ENCODE measurements at places on chromosomes 5 and 9.

GRCh38 chr5:150062216-150062922 is 24.0 kb downstream of the CSF1R start:
- DNase-seq, result no peak

GRCh38 chr9:115524453-115525059 is 406.6 kb upstream of the TNC start:
- peak; percentile 38 for DNase-seq

DNA sequence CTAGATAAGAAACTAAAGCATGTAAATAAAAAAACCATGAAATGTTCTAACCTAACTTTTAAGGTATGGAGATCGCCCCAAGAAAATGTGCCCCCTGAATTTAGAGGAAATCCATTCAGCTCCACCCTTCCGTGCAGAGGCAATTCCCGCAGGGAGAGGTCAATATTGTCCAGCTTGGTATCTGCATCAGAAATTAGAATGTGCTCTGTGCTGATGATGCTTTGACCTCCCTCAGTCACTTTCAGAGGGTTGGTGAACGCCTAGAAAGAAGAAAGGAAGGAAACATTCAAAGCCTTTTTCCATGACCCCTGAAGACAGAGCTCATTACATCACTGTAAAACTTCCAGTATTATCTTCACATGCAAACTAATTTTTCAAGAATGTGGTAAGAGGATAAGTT is 91.0 kb downstream of the FREM1 start:
- DNase-seq, result no peak

DNA sequence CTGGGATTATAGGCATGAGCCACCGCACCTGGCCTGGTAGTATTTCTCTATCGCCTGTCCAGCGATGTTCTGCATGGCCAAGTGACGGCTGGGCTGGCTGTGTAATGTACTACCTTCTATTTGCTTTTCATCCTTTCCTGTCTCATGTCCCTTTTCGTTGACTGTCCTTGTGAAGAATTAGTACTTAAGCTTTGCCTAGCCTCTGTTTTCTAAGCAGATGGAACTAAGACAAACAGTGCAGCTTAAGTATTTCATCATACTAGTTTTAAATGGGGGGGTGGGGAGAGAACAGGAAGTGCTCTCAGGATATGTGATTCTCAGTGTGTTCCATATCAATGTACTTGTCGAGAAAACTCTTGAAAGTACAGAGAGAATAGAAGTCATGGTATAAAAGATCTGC is 31.7 kb upstream of the CCL21 start:
- DNase-seq, result no peak

GRCh38 chr9:99356512-99356971 is 134.5 kb downstream of the SEC61B start:
- no peak for DNase-seq

DNA sequence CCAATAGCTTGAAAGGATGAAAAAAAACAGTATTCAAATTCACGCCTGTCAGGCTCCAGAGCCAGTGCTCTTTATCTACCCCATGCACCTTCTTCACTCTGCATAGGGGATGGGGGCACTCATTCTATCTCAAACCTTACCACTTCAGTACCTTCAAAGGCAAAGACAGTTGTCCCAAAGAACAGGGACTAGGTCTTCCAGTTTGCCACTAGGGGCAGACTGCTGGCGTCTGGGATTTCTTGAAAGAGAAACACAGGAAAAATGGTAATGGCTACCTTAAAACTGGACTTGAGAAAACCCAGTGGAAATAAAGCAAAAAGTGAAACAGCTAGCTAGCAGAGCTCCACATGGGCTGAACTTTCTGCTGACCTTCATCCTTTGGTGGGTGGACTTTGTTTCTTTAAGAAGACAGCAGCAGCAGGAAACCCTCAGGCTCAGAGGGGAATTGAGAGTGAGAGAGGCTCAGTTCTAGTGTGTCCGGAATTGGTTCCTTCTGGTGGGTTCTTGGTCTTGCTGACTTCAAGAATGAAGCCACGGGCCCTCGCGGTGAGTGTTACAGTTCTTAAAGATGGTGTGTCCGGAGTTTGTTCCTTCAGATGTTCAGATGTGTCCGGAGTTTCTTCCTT is 41.0 kb upstream of the SLC36A1 start:
- no peak for DNase-seq

- DNase-seq, result no peak
Measured at GRCh38 chr5:134245101-134245604, 19.3 kb upstream of the PPP2CA start.

DNA sequence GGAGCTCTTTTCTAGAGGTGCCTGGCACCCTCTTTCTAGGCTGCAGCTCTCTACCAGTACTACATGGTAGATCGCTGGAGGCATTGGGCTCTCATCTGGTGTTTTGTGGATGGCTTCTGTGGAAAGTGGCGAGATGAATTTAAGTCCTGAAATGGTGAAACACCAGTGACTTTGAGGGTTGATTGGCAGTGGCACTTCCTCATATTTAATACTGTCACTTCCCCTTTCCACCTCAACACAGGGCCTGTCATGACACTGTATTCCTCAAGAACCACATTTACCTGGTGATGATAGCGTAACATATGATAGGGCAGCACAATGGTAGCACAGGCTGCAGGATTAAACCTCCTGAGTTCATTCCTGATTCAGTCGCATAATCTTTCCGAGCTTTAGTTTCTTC is 132.1 kb downstream of the KDM4C start:
- no peak for DNase-seq

GRCh38 chr5:138506370-138507306 is 36.4 kb downstream of the ETF1 start:
- DNase-seq, result no peak

DNA sequence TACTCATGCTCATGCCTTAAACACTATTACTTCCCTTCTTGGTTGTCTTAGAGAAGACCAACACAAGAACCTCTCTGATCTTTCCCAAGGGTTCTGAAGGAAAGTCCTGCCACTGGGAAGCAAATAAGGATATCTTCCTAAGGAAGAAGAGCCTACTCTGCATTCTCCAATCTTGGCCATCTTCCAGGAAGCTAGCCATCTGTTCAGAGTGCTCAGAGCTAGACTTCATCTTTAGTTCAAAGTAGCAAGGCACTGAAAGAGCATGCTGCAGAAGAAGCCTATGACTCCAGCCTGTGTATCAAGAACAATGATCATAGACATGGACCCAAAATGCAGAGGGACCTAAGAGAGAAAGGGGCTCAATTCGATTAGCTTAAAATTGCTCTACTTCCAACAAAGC is 114.7 kb downstream of the KIAA0825 start:
- DNase-seq, result no peak

DNA sequence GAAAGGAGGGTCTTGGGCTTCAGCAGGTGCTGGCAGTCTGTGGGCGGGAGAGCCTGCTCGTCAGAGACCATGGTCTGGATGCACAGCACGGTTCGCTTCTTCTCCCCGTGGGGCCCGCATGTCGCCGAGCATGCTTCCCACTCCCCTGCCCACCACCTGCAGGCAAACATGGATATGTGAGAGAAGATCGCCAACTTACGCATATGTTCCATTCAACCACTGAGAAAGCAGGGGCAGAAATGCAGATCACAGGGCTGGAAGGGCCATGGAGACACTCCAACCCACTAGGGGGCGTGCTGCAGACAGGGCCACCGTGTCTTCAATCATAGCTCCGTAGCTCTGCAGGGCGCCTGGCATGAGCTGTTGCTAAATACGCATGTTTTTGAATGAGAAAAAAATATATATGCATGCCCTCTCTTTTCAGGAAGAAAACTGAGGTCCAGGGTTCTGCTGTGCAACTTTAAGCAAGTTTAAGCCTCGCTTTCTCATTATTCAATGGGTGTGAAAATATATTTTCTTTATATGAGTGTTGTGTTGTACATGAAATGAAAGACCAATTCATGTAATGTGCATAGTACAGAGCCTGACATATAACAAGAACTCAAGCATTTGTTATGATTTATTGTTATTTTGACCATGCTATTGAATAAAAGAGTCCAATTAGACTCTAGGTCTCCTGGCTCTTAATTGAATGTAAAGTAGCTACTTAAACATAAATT is 148.0 kb downstream of the TARS1 start:
- peak; percentile 47 for DNase-seq

DNA sequence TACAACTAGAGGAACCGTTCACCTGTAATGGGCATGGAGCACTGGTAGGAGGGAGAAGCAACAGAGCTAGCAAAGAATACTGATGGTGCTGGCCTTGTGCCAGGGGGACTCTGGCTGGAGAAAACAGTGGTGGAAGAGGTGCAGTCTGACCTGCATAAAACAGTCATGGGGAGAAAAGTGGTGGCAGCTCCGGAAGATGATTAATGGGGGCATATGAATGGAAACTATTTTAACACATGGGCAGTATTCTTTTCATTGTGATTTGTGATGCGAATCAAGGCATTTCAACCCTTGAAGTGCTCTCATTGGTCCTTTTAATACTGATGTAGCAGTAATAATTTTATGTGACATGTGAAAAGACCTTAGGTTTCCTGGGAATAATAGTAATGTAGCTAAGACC is 219.6 kb downstream of the ADAMTS6 start:
- no peak for DNase-seq

DNA sequence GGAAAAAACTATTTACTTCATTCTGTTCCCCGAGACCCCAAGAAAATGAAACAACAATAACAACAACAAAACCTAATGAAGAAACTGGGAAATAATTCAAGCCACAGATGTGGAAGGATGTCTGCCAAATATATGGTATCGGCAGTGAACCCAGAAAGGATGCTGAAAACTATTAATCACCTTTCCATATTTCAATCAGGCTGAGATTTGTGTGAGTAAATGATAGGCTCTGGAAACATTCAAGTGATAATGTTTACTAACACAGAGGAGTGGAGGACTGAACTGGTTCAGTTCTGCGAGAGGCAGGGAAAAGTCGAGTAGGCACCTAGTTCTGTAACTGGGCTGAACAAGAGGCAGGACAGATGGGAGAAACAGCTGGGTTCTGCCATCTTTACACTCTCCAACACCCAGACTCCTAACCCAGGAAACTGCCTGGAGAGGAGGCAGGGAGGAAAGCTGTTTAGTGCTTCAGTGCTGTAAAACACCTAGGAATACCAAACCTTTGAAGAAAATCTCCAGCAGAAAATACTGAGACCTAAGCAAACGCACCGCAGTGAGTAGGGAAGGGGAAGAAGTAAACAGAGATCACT is 96.8 kb upstream of the GNA14 start:
- DNase-seq, result no peak

DNA sequence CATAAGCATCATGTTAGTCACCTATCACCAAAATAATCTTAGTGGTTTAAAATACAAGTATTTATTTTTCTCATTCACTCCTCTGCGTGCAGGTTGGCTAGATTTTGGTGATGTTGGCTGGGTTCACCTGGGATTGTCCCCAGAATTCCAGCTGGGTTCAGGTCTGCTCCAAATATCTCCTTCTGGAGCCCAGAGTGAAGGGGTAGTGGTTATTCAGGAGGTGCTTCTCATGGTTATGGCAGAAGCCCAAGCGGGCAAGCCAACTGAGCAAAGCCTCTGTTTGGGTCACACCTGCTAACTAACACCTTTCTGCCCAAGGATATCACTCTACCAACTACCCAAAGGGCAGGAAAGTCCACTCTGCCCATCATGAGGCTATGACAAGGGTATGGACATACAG is 4.7 kb upstream of the SLC25A46 start:
- DNase-seq, result no peak

DNA sequence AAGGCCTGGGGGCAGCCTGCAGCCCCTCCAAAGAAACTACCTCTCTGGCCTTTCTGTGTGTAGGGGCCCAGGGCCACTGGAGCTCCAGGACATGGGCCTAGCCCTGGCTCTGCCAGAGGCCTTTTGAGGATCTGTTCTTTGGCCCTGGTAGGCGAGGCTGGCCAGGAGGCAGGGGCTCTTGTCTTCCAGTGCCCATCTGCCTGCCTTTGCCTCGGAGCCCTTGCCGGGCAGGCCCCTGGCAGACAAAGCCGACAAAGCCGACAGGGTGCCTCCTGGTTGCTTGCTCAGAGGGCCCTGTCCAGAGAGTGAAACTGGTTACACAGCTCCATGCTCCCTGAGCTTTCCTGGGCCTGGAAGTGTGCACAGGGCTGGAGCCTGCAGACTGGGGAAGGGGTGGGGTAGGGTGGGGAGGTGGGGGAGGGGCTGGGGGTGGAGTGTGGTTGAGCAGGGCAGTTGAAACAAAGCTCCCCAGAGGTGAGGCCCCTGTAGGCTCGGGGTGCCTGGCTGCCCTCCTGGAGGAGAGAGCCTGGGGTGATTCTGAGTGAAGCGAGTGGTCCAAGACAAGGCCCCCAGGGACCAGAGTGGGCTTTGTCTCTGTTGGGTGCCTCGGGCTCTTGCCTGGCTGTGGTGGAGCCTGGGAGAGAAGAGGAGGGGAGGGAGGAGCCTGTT is 29.3 kb downstream of the PTPA start:
- DNase-seq, result peak; percentile 43

- DNase-seq, result no peak
Measured at GRCh38 chr9:94782355-94783101, 56.0 kb downstream of the AOPEP start.

- DNase-seq, result peak; percentile 69
Measured at GRCh38 chr9:128127568-128127989, at the start of gene PTGES2. PTGES2 (minus strand) TSS chr9:128127729; CDS start chr9:128127717, 12 bp downstream.

DNA sequence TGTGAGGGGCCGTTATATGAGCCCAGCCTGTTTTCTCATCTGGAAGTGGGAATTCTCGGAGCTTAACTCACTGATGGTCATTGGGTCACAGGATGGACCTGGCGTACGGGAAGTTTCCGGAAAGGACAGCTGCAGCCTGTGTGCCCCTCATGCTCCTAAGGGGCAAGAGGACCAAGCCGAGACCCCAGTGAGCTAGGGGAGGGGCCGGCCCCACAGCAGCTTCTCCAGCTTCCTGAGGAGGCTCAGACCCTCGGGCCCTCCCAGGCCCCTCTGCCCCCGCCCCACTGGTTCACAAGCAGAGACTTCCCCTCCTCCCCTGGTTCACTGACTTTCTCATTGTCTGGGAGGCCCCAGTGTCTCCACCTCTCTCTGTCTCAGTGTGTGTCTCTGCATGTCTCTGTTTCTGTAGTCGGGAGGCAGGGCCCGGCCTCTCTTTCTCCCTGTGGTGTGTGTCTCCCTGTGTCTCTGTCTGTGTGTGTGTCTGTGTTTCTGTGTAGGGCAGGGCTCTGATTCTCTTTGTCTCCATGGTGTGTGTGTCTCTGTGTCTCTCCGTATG is 32.3 kb upstream of the FIBCD1 start:
- DNase-seq, result no peak

GRCh38 chr5:92567831-92568450 is 1013.1 kb downstream of the NR2F1-AS1 start:
- DNase-seq, result no peak

GRCh38 chr9:90288275-90288639 is 354.4 kb downstream of the DIRAS2 start:
- DNase-seq, result no peak

DNA sequence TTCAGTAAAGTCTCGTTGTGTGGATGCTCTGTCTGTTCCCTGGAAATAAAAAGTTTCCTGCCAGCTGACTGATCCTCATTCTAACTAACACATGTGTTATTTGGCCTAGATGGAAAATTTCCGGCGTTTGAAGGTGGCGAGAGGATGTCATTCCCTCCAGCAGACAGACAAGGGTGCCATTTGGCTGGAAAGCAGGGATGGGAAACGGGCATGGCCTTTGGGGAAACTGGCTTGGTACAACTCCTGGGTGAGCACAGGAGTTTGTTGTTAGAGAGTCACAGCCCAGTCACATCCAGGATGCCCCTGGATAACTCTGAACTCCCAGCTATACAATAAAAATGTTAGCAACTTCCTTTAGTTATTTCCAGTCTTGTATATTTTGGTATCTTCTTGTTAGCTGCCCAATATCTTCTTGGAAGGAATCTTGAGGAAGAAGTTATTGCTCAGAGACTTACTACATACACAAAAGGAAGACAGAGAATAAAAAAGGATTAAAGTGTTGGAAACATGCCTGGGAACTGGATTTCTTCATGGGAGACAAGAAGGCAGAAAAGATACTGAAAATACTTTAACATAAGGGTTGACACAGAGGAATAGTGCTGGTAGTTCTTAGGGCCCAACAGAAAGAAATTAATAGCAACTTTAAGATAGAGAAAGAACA is 41.9 kb downstream of the TEK start:
- DNase-seq, result no peak

Measured in neural crest cell (in vitro differentiated cells).